Heart left ventricle (tissue), 16 donors: ENCODE measurements at places on chromosomes 5 and 9. TPM values are rescaled to one million over a fixed set of nuclear protein-coding genes. Genes with fewer than 3 reads are reported as not detected.

DNA sequence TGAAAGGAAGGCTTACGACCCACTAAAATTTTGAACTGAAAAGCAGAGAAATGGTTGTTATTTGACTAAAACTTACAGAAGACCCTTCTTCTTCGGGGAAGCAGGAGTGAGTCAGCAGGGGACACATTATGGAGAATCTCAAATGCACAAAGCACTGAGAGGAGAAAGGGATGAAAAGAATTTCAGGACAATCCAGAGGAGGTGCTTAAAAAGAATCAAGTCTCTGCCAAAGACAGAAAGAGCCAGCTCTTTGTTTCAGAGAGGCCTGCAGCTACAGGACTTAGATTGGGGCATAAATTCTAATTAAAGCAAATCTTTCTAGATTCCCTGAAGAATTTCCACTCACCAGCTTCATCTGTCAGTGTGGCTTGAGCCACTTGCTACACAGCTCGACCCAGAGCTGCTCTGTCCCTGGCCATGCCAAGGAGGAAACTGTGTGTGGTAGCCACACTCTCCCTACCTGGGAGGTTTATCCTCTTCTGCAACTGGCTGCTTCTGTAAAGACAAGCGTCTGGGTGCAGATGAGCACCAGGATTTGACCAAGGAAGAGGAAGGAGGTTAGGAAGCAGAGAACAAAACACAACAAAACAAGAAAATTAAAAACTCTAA lies 89.9 kb downstream of the SEMA5A start:
- H3K27ac ChIP-seq = no peak overlapping the region
- H3K4me1 ChIP-seq = no peaks in the 10 kb centered on the region
- H3K27me3 ChIP-seq = no peaks in the 10 kb centered on the region
- H3K36me3 ChIP-seq = no peaks in the 10 kb centered on the region
- H3K4me3 ChIP-seq = no peak overlapping the region
- no peak for DNase-seq

GRCh38 chr9:94663140-94663539 lies 23.8 kb upstream of the FBP1 start:
- no peak overlapping the region for H3K4me3 ChIP-seq
- no peak for DNase-seq
- no peak overlapping the region for H3K27ac ChIP-seq
- no peaks in the 10 kb centered on the region for H3K4me1 ChIP-seq
- H3K36me3 ChIP-seq = no peaks in the 10 kb centered on the region

DNA sequence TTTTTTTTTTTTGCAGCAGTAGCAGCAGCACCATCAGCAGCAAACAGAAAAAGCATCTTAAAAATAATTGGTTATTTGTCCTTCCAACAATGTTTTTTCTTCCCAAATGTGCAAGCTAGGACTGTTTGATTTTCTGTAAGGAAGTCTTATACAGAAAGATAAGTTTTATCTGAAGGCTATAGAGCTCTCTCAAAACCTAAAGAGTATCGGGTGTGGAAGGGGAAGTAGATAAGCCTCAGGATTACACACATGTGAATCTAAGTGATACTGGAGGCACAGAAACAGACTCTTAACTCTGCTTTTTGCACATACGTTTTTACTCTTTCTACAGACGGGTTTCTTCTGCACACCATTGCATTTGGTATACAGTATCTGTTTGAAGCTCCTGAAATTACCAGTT lies 184.4 kb upstream of the FTMT start:
- no peaks in the 10 kb centered on the region for H3K27me3 ChIP-seq
- DNase-seq = no peak
- H3K4me3 ChIP-seq = no peak overlapping the region

GRCh38 chr5:17203329-17204132 lies 13.9 kb upstream of the BASP1 start:
- no peaks in the 10 kb centered on the region for H3K36me3 ChIP-seq
- H3K27me3 ChIP-seq = peaks cover 52% of the 10 kb centered on the region
- no peaks in the 10 kb centered on the region for H3K4me1 ChIP-seq
- H3K27ac ChIP-seq = no peak overlapping the region
- DNase-seq = no peak

GRCh38 chr9:73423891-73424290 lies 272.2 kb downstream of the ANXA1 start:
- no peaks in the 10 kb centered on the region for H3K4me1 ChIP-seq
- H3K27ac ChIP-seq = no peak overlapping the region
- H3K36me3 ChIP-seq = no peaks in the 10 kb centered on the region
- H3K4me3 ChIP-seq = no peak overlapping the region

GRCh38 chr5:57157666-57158065 lies 16.2 kb upstream of the GPBP1 start:
- no peak overlapping the region for H3K4me3 ChIP-seq
- H3K27me3 ChIP-seq = no peaks in the 10 kb centered on the region
- no peak overlapping the region for H3K27ac ChIP-seq
- H3K4me1 ChIP-seq = no peaks in the 10 kb centered on the region
- H3K36me3 ChIP-seq = no peaks in the 10 kb centered on the region
- no peak for DNase-seq

The NPDC1 gene
- 55.1 TPM for total RNA-seq

The ADGRD2 gene
- not detected for total RNA-seq
